Activated CD8-positive, alpha-beta memory T cell treated with anti-CD3 and anti-CD28 coated beads for 1 hour (primary cell): ENCODE measurements at places on chromosomes 3 and 15.
A peak's percentile ranks its signal among the peaks of the same experiment; 100 is the strongest.

- DNase-seq: no peak
These were observed 27.1 kb downstream of the CPN2 start for GRCh38 chr3:194323785-194324735.

DNA sequence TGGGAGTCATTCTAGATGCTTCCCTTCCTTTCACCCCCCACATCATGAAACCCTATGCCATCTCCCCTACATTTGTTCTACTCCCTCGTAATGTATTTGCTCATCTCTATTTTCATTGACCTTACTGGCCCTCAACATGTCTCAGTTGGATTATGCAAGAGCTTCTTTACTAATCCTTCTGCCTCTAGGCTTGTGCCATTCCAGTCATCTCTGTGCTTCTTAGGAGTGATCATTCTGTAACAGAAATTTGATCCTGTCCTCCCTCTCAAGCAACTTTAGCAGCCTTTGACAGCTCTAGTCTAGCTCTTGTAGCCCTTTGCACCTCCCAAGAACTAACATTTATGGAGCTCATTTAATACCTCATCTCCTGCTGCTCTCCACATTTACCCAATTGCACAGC is 64.7 kb downstream of the ISL2 start:
- DNase-seq: no peak

- no peak for DNase-seq
These were observed 2.5 kb upstream of the PLCB2 start for GRCh38 chr15:40310001-40310959.

- no peak for DNase-seq
These were observed 11.3 kb upstream of the LIMD1 start for GRCh38 chr3:45583021-45583851.

DNA sequence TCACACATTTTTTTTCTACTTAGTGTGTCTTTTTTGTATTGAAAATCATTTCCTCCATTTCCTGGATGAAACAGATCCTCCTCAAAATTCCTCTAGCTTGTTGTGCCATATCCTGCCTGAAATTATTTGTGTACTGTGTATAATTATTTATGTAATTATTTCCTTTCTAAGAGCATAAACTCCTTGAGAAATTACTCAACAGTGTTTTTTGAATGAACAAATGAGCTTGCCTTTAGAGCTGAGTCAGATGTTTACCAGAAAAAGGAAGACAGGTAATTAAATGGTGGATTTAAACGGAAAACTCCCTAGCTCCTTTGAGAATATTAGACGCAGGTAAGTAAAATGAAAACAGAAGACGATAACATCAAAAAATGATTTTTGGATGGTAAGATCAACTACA is 13.2 kb upstream of the SECISBP2L start:
- DNase-seq: no peak

GRCh38 chr3:188594139-188594538 is 440.2 kb downstream of the LPP start:
- DNase-seq: no peak

- DNase-seq: peak; percentile 15
These were observed 827 bp downstream of the SLC25A36 start for GRCh38 chr3:140942221-140943104.

DNA sequence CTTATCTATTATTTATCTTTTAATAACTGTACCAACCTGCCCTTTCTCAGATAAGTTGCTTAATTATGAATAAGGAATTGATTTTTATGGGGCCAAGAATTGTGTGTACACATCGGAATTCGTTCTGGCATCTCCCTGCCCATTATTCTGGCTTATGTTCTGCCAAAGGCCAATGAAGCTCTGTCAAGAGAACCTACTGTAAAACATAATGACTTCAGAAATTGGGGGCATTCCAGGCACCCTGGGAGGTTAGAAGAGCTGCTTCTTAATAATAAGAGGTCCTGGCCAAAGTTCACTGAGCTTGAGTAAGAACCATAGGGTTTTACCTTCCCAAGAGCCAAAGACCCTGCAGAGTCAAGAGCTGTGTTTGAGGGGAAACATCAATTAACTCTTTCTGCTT is 261.7 kb downstream of the SLC9A9 start:
- DNase-seq: no peak

GRCh38 chr15:78083687-78084448 is 6.4 kb upstream of the TBC1D2B start:
- DNase-seq: no peak

DNA sequence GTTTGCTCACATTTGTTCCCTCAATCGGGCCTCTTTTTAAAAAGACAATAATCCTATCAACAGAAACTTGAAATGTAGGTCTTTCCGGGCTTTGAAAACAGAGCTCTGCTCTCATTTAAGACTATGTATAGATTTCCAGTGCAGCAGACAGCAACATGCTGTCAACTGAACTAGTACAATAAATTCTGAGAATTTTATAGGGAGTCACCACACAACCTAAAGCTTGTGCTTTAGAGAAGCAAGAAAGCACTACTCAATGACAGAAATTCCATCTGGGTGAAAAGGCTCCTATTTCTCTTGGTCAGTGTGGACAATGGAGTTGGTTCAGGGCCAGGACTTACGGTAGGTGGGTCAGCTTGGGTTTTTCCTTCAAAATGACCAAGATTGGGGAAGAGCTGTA is 583.5 kb downstream of the ROBO1 start:
- no peak for DNase-seq

- no peak for DNase-seq
These were observed 30.6 kb downstream of the ADAMTS17 start for GRCh38 chr15:100311154-100311625.

- no peak for DNase-seq
These were observed 612.8 kb downstream of the MAGI1 start for GRCh38 chr3:65425880-65426279.

GRCh38 chr3:55243678-55244077 is 243.4 kb downstream of the WNT5A start:
- no peak for DNase-seq

DNA sequence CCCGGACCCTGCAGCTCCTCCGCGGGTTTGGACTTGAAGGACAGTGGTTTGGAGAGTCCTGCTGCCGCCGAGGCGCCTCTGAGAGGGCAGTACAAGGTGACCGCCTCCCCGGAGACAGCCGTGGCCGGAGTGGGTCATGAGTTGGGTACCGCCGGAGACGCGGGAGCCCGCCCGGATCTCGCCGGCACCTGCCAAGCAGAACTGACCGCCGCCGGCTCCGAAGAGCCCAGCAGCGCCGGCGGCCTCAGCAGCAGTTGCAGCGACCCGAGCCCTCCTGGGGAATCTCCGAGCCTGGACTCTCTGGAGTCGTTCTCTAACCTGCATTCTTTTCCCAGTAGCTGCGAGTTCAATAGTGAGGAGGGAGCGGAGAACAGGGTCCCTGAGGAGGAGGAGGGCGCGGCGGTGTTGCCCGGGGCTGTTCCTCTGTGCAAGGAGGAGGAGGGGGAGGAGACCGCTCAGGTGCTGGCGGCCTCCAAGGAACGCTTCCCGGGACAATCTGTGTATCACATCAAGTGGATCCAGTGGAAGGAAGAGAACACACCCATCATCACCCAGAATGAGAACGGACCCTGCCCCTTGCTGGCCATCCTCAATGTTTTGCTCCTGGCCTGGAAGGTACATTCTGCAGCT is 634 bp downstream of the MINDY2 start:
- DNase-seq: peak; percentile 8

DNA sequence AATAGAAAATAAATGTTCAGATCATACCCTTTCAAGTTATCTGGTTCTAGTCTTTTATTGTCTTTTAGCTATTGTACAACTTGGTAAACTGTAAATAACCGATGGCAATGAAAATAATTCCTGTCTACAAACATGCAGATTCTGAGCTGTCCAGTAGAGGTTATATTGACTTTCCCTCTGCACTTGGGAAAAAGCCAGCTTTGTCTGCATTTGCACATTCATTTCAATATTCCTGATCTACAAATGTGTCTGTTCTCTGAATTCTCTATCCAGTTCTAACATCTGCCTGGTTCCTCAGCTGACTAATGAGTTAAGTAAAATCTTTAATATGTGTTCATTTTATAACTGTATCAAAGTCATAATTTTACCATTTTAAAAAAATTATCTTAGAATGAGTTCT is 408.5 kb downstream of the ERC2 start:
- DNase-seq: no peak

- no peak for DNase-seq
These were observed 834.6 kb upstream of the CFAP20DC start for GRCh38 chr3:59884409-59884808.

DNA sequence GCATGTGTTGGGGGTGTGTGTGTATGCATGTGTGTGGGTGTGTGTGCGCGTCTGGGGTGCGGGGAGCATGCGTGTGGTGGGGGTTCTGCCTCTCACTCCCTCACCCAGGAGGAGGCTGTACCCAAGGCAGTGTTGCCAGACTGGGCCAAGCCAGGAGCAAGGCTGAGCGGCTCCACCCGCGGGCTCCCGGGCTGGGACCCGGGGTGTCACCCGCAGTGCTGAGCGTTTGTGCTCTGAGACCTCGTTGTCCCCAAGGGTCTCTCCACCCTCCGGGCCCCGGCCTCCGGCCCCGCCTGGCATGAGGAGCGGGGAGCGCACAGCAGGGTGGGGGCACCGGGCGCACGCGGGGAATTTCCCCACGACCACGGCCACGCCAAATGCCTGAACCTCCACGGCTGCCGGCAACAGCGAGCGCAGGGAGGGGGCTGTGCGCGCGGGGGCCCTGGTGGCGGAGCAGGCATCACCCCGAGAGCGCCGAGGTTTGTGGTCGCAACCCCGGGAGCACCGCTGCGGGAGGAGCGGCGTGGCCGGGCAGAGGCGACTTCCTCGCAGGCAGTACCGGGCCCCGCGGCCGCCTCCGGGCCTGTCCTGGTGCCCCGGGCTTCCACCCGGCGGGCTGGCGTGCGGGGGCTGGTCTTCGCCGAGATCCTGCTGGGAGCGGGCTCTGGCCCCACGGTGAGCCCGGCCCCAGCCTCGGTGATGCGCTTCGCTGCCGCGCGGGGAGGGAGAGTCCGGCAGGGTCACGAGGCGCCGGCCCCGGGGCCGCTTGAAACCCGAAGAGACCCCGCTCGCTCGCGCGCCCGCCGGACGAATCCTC is 7.4 kb upstream of the OCA2 start:
- no peak for DNase-seq

GRCh38 chr3:70702132-70702531 is 389.7 kb upstream of the MDFIC2 start:
- no peak for DNase-seq

- no peak for DNase-seq
These were observed 125.3 kb upstream of the BCL6 start for GRCh38 chr3:187870360-187871203.

- DNase-seq: no peak
These were observed 261.0 kb downstream of the ROBO1 start for GRCh38 chr3:79506751-79507150.

GRCh38 chr3:2706144-2706835 is 403.9 kb downstream of the IL5RA start:
- no peak for DNase-seq

- DNase-seq: no peak
These were observed 406.0 kb upstream of the WNT5A start for GRCh38 chr3:55893045-55893664.

- no peak for DNase-seq
These were observed 2.0 kb downstream of the NPHP3 start for GRCh38 chr3:132720228-132720627.
